ENCODE measurements at places on chromosomes 12 and 14. TPM values are rescaled to one million over a fixed set of nuclear protein-coding genes. Genes with fewer than 3 reads are reported as not detected.

HVCN1 gene
- total RNA-seq = 11.2 TPM

NKX2-1 gene
- not detected for total RNA-seq

- no peak for DNase-seq
Measured at GRCh38 chr14:28613532-28613931, 153.1 kb upstream of the FOXG1 start.

GRCh38 chr14:20970647-20970982 lies 15.3 kb downstream of the RNASE2 start:
- no peak for DNase-seq

GRCh38 chr12:29238822-29239291 lies 89.8 kb downstream of the FAR2 start:
- DNase-seq = no peak

DNA sequence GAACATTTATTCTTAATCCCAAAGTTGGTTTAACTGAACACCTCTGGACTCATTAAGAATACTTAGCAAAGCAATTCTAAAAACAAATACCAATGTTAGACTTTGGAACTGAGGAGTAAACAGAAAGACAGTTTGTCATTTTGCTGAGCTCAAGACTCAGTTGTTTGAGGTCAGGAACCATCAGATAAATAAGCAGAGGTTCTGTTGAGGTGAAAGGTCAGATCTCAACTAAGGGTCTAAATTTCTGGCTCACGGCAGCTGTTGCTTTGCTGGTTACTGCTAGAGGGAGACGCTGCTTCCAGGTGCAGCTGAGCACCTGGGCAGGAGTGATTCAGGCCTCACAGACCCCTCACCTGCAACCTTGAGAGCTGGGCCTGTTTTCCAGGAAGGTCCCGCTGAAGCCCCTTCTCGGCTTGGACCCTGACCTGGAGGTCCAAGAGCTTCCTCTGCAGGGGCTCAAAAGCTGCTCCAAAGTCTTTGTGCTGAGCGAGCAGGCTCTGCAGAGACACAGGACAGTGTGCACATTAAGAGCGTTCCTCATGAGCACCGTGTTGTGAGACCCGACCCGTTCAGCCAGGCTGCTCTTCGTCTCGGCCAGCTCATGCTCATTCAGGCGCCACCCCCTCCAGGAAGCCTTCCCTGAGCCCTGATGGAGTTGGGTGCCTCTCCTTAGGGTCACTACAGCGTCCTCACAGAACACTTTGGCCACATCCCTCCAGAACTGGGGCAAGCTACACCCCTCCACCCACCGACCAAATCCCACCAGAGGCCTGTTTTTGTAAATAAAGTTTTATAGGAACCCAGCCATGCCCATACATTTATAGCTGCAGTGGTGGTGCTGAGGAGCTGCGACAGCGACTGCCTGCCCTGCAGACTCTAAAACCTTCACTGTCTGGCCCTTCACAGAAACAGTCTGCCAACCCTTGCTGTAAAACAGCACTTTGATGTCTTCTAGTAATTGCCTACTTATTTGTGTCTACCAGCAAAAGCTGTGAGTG lies 72.0 kb downstream of the SYNE3 start:
- no peak for DNase-seq

DNA sequence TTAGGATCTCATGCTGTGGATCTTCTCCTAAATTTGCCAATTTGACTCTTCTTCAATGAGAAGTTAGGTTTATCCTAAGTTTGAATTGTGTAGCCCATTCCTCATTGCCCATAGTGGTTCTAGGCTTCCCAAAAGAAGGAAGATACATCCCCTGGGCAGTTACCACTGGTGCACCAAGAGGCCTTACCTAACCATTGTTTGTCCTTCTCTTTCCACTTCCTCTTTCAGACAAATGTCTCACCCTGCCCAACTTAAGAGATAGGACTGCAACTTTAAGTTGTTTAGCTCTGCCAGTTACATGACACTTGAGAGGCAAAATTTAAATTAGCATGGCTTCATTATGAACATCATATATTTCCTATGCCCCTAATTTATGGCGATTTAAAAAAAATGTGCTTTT lies 9.4 kb upstream of the KCNH3 start:
- DNase-seq = no peak

- no peak for DNase-seq
Measured at GRCh38 chr12:82730953-82731459, 44.3 kb downstream of the TMTC2 start.

DNA sequence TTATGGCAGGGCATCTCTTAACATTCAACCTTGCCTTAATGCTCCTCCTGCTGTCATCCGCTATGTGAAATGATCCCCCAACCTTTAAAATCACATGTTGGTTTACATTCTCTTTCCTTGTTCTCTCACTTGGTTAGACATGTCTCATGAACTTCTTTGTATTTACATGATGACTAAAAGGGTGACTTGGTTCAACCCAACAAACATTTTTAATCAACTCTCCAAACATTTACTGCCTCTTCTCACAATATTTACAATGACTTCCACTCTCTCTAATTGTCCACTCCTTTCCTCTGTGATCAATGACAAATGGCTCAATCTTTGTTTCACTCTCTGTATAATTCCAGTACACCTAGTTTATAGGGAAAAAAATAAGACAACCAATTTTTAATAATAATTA lies 506.1 kb downstream of the NELL2 start:
- no peak for DNase-seq

- DNase-seq = no peak
Measured at GRCh38 chr12:27207615-27208413, 36.3 kb upstream of the STK38L start.

All from prostate gland (tissue), 2 donors.